ENCODE measurements at places on chromosomes 5 and 9.

DNA sequence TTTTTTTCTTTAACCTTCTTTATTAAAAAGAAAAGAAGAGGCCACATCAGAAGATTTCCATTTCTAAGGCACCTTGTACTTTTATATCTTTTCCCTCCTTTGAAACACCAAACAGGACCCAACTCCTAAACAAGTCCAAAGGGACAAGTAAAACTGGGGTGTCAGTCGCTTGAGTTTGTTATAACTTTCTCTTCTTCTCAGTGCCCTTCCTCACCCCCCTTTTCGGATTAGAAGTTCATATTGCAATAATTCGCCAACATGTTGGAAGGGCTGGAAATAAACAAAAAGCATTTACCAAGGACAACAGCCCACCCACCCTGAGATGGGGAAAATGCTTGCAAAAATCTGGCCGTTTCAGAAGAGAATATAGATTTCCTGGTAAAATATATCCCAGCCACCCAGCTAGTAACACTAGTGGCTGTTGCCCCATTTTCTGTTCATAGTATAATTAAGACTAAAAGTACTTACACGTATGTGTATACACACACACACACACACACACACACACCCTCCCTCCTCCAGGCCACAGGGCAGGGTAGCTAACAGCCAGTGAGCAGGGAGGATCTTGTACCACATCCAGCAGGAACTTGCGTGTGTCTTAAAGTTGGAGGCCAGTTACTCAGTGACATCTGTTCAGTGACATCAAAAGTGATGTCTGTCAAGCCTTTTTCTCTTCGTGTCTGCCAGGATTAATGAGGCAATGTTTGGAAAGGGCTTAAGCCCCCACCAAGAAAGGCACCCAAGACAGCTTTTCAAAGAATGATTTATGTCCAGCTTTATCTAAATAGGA lies 149.1 kb upstream of the KLF4 start:
- DNase-seq: peak; percentile 19

DNA sequence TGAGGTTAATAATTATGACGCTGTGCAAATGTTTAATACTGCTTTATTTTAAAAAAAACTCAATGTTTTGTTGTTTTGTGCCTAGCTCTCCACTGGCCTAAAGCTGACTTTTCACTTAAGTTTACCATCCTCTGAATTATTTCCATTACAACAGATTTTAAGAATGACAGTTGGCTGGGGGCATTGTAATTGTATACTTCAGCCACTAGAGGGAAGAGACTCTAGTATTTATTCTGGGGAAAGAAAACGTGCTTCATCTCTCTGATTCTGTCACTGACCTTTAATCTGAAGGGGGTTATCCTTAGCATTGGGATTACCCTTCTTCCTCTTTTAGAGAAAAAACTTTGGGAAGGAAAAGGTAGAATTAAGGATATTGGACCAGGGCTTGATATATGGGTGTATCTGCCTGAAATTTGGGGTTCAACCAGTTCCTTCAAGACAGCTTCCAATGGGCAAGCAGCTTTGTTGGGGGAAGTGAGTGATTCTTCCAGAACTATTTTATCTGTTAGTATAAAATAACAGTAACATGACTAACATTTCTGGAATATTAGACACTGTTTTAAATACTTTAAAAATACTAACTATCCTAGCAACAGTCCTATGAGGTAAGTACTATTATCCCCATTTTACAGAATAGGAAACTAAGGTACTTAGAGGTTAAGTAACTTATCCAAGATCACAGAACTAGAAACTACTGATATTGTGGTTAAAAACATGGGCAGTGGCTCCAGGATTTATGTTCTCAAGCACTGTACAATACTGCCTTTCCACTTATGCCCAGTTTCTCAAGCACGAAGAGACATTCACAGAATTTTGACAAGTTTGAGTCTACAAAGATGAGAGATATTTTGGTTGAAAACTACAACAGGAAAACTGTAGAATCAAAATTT lies 208.4 kb downstream of the CD180 start:
- peak; percentile 52 for DNase-seq

DNA sequence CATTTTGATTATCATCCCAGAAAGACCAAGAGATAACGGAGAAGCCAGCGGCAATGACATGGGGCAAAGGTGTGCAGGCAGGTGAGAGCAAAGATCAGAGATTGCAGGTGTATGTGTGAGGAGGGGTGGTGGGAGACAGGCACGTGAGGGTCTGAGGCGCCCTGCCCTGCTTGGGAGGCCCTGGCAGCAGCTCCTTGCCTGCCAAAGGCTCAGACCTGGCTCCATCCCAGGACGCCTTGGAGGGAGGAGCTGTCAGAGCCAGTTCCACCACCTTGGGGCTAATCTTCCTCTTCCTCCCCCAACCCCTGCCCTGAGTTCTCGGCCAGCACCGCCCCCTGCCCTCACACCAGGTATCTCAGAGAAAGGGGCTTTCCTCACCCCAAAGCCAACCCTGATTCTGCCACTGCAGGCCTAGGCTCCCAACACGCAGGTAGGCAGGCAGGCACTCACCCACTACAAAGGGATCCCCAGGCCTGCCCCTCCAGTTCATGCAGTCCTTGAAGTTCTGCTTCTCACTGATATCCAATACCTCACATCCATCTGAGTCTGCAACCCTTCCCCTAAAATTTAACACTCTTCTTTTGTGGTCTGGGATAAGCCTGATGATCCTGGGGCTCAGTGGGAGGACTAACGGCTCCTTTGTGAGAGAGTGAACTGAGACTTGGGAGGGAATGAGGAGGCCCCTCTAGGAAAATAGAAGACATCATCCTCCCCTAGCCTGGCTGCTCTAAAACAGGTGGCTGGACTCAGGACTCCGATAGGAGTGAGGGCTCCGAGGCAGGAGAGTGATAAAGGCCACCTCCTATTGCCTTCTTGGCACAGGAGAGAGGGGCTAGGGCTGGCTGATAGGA lies 1.8 kb downstream of the AQP3 start:
- peak; percentile 55 for DNase-seq

DNA sequence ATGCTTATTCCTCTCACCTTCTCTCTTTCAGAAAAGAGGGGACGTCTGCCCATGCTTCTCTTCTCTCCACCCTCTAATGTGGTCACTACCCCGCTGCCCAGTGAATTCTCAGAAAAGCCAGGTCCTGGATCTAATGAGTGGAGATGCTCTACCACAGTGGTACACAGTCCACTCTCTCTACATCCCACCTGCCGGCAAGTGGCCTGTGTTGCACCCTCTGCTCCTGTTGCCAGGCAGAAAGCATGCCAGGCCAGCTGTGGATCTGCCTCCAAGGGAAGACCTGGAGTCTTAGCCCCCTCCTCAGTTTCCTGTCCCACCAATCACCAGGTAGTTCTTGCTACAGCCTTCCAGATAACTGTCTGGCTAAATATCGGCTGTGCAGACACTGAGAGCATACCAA lies 71.2 kb upstream of the SPDL1 start:
- DNase-seq: no peak

- no peak for DNase-seq
Observed at GRCh38 chr5:151678713-151679112, 8.0 kb downstream of the SPARC start.

DNA sequence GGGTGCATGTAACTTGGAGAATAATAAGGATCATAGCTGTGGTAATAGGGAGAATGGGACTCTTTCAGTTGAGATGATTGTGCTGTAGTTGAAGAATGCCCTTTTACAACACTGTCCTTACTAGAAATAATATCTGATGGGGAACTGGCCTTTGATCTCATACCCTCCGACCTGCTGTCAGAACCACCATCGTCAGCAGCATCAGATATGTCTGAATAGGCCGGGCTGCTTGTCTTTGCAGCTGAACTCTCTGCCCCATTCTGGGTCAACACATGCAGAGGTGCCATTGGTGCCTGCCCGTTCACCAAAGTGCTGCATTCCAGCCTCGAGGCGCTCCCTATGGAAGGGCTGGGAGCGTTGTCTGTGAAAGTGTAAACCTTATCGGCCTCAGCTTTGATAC lies 99.1 kb downstream of the ZNF608 start:
- DNase-seq: no peak

DNA sequence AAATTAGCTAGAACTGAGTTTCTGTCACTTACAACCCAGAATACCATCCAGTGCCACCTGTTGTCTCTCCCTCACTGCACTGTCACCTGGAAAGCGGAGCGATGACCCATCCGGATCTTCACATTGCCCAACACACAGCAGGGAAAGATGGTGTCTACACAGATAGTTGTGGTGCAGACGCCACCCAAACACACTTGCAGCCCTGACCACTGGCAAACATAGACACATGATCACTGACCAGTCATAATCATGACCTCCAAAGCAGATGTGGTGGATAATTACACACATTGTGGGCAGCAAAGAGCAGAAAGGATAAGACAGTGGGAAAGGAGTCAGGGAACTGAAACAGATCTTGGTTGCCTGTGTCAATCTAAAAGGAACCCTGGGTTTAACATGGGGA lies 64.7 kb downstream of the GABBR2 start:
- no peak for DNase-seq

DNA sequence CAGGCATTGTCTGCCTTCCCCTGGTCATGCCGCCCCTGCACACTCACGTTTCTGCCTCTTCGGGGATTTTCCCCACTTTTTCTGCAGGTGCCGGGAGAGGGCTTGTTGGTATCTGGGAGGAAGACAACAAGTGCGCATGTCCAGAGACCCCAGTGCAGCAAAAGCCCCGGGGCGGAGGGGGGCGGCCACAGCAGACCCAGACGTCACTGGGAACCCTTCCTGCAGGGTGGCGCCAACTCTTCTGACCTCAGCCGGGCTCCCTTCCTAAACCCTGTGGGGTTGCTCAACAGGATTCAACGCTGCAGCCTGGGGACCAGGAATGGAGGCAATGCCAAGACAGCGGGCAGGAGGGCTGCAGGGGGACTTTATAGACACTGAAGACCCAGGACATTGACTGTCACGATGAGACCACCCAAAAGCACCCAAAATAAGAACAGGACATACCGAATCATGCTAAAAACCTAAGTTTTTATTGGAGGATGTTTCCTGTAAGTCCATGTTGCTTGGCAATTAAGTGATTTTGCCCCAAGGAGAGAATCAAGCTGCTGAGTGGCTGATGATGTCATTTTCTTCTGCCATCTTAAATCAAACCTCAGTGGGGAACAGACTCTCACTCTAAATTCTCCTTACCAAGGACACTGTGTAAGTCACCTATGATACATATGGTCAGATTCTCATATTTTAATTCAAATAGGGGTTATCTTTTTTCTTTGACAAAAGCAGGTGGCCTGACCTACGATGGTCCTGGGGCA lies 62.9 kb upstream of the SIMC1 start:
- DNase-seq: no peak

DNA sequence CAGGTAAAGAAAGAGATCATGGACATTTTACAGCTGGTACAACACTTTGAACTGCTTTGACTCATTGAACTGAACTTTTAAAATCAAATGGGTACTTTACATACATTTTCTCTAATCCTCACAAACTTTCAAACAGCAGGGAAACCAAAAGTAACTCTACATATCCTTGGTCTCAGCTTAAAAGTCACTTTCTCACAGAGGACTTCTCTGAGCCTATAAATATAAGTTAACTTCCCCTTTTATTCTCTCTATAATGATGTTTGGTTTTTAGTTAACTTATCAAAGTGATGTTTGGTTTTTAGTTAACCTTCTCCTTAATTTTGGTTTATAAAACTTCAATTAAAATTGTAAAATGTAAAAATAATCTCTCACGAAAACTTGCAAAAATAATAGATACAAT lies 209.8 kb downstream of the MCTP1 start:
- no peak for DNase-seq

GRCh38 chr5:143567583-143568504 lies 164.4 kb upstream of the NR3C1 start:
- DNase-seq: no peak

DNA sequence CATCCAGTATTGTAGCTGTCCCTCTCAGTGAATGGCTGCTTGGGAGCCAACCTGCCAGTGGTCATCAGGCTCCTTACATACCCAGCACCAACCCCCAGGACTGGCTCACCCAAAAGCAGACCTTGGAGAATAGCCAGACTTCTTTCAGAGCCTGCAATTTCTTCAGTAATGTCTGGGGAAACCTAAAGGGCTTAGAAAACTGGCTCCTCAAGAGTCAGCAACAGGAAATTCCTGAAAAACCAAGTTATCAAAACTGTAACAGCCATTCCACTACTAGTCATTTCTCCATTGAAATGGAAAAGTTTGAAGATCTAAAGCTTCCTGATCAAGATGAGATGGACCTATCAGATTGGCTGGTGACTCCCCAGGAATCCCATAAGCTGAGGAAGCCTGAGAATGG lies 12.3 kb upstream of the STING1 start:
- no peak for DNase-seq

Measured in CD4-positive, alpha-beta T cell treated with Interleukin-10 for 1 hour (primary cell).